ENCODE measurements at places on chromosomes 16 and 17.

GRCh38 chr17:79866791-79867518 is 27.7 kb upstream of the CBX4 start:
- no peak for DNase-seq

DNA sequence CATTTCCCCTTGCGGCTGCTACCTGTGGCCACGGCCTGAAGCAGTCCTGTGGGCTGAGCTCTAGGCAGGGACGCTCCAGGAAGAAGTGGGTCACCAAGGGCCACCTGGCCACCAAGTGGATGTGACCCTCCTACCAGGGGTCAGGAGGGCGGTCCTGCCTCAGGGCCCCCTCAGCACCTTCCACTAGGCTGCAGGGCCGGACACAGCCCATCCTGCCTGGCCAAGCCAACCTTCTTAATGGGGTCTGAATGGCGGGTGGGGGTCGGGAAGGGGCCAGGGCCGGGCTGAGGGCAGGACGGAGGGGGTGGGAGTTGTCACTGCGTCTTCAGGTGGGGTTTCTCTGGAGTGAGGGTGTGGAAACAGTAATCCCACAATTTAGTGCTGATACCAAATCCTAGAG is 13.2 kb upstream of the MLKL start:
- no peak for DNase-seq

GRCh38 chr17:53313746-53314145 is 509.0 kb upstream of the KIF2B start:
- DNase-seq: no peak

DNA sequence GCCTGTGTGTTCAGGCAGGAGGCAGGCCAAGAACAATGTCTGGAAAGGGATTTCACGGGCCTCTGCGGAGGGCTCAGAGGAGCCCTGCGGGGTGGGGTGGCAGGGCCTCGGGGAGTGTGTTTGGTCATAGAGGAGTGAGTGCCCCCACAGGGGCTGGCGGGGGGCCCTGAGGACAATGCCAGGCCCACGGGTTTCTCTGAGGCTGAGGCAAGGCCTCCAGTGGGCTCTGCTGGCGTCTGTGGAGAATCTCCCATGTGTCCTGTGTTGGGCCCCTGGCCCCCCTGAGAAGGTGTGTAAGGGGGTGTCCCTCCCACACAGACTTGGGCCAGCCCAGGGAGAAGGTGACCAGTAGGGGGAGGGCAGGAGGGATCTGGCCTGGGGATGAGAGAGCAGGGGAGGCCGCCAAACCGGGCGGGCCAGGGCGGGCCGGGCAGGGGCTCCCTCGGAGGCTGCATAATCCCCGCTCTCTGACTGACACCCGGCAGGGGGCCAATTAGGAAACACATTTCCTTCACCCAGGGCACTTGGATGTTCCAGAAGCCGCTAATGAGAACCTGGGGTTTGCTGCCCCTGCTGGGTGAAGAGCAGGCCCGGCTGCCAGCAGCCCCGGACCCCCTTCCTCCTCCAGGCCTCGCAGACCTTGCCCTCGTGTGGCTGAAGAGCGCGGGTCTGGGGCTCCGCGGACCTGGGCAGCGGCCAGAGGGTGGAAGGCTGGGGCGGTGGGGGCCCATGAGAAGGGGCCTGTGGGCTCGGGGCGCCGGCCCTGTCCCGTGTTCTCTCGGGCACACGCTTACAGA is 204.2 kb downstream of the NTN1 start:
- DNase-seq: no peak

- DNase-seq: no peak
These were observed 54.8 kb downstream of the CRISPLD2 start for GRCh38 chr16:84874553-84874952.

DNA sequence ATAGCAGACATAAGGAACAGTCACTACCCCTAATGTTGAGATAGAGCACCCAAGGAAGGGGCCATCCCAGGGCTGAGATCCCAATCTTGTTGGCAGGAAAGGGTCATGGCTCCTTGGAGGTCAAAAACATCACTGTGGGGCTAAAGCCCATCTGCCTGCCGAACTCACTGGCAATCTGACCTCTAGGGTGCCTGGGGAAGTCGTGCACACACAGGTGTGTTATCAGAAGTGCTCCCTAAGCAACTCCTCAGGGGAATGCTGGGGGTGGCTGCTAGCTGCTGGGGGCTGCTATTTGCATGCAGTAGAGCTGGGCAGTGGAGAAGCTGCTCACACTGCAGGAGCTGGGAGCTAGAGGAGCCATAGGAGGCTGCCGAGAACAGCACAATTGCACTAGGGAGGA is 47.5 kb upstream of the PHOSPHO1 start:
- DNase-seq: no peak

DNA sequence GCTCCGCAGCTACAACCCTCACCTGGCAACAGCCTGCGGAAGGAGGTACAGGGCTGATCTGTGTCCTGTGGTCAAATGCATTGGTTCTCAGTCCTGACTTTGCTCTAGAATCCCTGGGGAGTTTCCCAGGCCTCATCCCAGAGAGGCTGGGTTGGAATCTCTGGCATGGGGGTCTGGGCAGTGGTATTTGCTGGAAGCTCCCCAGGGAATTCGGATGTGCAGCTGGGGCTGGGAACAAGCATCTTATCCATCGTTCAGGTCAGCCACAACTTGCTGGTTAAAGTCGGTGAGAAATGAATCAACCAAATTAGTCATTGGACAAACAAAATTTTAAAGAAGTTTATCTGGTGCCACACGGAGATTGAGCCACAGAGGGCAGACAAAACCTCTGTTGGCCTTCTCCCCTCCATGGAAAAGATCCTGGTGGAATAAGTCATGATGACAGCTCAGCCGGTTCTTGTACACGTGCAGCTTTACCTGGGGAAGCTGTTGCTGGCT is 231.2 kb downstream of the FOXL1 start:
- DNase-seq: no peak

- no peak for DNase-seq
These were observed 78.5 kb upstream of the ELAC2 start for GRCh38 chr17:13096291-13096690.

DNA sequence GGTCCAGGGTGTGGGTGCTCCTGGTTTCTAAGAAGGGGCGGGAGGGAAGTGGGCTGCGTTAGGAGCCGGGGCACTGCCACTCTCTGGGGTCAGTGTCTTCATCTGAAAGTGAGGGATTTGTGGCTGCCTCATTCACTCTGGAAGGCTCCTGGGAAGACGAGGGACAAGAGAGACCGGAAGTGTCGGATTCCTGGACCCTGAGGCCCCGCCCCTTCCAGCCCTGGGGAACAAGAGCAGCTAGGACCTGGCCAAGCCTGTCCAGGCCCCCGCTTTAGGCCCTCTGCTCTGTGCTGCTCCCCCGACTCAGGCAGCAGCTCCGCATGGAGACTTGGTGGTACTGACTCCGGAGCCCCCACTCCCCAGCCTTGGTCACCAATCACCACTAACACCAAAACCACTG is 6.5 kb downstream of the LGALS3BP start:
- no peak for DNase-seq

DNA sequence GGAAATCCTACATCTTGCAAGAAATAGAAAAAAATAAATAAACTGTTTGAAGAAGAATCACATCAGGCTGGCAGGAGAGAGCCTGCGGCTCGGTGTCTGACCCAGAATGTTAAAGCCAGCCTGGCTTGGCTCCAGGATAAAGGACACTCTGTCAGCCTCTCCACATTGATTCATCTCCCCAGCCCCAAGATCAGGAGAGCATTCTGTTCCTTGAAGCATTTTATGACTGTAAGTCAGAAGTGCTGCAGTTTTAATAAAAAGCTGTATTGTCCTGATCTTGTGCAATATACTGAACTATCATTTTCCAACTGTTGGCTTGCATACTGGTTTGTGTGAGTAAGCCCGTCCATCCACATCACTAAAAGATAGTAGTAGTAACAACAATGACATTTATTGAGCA is 426.6 kb downstream of the HAPSTR1 start:
- DNase-seq: no peak

DNA sequence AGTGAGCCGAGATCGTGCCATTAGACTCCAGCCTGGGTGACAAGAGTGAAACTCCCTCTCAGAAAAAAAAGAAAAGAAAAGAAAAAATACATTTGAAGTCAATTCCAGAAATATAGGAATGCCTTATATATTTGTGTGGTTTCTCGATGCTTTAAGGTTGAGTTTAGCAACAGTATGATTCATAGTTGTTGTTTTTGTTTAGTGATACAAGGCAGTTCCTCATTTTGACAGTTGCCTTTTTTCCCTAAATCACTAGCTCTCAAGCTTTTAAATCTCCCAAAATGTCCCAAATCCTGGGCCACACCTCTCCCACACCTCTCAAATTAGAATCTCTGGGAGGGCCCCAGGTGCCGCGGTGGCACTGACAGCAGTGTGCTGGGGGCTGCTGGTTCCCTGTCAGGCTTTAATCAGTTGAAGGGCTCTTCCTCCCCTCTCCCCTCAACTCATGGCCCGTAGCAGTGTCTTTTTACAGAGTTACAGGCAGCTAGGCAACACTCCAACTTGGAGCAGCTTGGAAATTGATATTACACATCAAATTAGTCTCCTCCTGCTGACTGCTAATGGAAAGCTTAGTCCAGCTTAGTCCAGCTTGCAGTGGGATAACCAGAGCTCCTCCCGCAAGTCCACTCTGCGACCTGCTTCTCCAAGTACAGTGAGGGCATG is 58.4 kb downstream of the EPN2 start:
- DNase-seq: no peak

DNA sequence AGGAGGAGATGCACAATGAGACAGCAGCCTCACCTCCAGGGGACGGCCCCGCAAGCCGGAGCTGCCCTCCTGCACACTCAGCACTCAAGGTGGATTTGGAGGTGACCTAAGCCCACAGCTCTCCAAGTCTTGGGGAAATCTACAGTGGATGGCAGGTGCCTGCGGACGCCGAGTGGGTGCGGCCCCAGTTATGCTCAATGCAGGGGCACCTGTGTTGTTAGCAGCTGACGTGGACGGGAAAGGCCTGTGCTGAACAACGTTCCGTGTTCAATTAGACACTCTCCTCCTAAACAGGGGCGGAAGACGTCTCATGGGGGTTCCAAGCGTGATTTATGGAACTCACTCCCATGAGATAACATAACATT is 22.0 kb upstream of the METRNL start:
- no peak for DNase-seq

DNA sequence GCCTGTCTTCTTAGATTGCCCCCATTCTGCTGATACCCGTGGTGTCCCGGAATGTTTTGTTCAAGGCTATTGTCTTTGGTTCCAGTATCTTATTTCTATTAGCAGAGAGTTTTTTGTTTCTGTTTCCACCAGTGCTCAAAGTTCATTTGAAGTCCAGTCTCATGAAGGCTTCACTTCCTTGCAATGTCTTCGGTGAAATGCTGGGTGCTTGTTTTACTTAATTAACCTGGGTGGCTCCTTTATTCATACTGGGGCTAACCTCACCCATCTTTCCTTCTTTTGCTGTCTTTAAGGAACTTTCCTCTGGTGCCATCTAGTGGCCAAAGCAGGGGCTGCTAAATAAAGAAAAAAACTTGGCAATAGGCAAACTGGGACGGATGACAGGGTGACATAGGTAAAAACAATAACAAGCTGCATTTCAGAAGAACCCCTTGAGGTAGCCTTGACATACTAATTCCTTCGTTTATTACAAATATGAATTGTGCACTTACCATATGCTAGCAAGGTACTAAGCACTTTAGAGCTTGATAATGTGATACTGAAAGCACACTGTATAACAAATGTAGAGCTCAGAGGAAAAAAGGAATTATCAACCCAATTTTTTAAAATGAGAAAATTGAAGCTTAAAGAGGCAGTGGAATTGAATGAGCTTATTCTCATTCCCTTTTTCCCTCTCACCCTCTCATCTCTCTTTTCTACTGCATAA is 2.8 kb upstream of the SMIM36 start:
- peak; percentile 55 for DNase-seq

DNA sequence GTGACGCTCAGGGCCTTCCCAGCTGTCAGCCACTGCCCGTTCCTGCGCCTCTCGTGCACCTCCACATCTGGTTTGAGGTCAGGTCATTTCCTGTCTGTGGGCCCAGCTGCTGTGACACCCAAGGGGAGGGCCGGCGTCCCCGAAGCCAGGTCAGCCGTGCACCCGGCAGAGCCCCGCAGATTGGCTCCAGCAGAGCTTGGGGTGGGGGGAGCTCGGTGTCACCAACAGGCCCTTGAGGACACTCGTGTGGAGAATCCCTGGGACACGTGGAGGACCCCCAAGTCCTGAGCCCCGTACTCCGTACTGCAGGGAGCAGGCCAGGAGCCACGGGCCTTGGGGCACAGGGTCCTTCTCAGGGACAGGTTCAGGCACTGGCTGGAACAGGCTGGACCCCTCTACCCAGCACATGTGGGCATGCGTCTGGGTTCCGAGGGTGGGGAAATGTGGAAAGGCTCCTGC is 4.8 kb downstream of the SPATA2L start:
- no peak for DNase-seq

- no peak for DNase-seq
These were observed 55.4 kb downstream of the WWOX start for GRCh38 chr16:78154729-78155461.

GRCh38 chr16:17076092-17076754 is 394.5 kb downstream of the XYLT1 start:
- DNase-seq: no peak

GRCh38 chr16:25854141-25854540 is 162.4 kb downstream of the HS3ST4 start:
- DNase-seq: no peak

GRCh38 chr16:77308163-77308561 is 109.0 kb downstream of the SYCE1L start:
- DNase-seq: no peak

- no peak for DNase-seq
These were observed 2.6 kb downstream of the SLC16A6 start for GRCh38 chr17:68288375-68288774.

DNA sequence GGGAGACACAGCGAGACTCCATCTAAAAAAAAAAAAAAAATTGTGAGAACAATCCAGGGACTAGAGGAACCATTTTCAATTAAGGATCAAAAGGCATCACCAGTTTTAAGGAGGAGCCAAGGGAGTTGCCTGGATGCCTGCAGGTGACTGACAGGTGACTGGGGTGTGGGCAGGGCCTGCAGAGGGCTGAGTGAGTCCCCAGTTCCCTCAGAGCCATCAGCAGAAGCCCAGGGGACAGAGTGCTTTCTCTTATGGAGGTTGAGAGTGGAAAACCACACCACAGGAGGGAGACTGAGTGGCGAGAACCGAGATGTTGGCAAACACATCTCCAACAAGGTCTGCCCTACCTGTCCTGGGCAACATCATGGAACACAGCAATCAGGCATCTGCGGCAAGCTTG is 27.1 kb upstream of the CREBBP start:
- DNase-seq: no peak

DNA sequence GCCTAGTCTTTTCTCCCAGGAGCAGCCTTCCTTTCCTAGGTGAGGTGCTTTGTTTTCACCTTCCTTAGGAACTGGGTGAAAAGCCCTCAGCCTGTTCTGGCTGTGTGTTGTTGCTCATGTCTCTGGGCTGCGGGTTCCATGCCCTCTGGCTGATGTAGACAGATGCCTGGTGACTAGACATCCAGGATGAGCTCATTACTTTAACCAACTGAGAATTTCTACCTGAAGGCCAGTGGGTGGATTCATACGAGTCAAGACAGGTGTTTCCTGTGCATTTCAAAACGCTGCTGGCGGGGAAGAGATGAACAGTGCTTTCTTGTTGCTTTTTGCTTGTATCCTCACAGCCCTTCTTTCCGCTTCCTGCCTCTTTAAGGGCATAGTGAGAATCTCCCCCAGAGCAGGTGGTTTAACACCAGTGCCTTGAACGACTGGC is 22.3 kb downstream of the SAP30BP start:
- peak; percentile 39 for DNase-seq

All from activated naive CD8-positive, alpha-beta T cell treated with anti-CD3 and anti-CD28 coated beads for 36 hours (primary cell).